GM12891 (cell line): ENCODE measurements at places on chromosomes 7 and 10.

DNA sequence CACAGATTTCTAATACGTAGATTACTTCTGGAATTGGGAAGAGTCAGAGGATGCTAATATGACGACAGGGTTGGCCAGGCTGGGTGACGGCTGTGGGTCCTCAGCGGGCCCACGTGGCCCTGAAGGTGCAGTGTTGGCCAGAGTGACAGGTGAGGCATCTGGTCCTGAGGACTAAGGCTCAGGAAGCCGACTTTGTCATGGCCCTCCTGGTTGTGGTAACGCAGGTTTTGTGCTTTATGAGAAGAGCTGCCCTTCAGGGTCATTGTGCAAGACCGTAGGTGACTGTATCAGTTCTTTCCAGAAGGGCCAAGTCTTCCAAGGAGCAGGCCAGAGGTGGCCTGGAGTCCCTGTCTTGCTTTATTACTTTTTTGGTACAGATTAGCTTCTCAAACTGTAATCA, 2.5 kb downstream of the EIF3B start:
- no peak for DNase-seq

- no peak for DNase-seq
Measured at GRCh38 chr10:50447691-50448090, 176.1 kb downstream of the SGMS1 start.

DNA sequence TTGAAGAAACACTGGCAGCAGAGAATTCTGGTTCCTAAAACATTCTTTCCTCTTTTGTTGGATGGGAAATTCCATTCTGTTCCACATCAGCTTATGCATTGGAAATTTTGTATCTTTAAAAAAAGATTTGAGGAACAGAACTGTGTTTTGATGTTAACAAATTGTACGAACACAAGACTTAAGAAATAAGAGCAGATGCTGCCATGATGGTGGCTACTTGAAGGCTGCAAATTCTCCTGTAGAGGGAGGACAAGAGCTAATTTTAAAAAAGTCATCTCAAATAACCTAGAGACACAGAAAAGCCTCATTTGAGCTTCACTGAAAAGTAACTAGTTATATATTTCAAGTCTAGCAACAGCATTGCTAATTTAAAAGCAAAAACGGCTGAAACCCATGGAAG, 29.8 kb downstream of the NDUFB2 start:
- no peak for DNase-seq

- DNase-seq, result no peak
Measured at GRCh38 chr7:12360948-12361347, 42.7 kb downstream of the VWDE start.

DNA sequence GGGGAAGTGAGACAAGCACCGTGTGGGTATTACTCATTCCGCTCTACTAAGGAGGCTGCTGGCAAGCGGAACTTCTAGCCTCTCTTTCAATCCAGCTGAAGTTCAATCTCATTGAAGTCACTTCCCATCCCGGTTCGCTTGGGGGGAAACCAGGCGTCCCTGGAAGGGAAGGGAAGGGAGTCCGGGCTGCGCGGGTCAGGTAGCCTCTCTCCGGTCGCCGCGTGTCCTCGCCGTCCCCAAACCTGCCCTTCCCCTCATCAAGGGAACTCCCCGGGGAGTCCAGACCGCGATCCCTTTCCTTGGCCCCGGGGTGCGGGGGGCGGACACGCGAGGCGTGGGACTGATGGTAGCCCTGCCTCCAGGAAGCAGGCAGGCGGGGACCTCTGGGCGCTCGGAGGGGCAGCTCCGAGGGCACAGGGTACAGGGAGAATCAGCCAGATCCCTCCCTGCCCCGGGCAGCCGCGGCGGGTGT, 598 bp upstream of the ZEB1 start:
- peak; percentile 59 for DNase-seq

DNA sequence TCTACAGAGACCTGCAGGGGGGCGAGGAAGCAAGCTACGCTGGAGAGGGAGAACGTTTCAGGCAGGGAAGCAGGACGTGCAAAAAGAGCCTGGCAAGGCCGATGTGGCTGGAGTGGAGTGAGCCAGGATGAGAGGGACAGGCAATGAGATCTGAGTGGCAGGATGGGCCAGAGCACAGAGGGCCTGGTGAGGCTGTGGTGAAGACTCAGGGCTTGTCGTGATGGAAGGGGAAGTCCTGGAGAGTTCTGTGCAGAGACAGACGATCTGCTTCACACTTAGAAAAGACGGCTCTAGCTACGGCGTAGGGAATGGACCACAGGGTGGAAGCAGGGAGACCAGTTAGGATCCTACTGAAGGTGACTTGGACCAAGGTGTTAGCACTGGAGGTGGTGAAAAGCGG, 87.0 kb downstream of the SH3PXD2A start:
- no peak for DNase-seq

- no peak for DNase-seq
Measured at GRCh38 chr10:100730725-100731406, 14.5 kb upstream of the PAX2 start.

- DNase-seq, result no peak
Measured at GRCh38 chr7:94173436-94173835, 169.3 kb upstream of the BET1 start.

DNA sequence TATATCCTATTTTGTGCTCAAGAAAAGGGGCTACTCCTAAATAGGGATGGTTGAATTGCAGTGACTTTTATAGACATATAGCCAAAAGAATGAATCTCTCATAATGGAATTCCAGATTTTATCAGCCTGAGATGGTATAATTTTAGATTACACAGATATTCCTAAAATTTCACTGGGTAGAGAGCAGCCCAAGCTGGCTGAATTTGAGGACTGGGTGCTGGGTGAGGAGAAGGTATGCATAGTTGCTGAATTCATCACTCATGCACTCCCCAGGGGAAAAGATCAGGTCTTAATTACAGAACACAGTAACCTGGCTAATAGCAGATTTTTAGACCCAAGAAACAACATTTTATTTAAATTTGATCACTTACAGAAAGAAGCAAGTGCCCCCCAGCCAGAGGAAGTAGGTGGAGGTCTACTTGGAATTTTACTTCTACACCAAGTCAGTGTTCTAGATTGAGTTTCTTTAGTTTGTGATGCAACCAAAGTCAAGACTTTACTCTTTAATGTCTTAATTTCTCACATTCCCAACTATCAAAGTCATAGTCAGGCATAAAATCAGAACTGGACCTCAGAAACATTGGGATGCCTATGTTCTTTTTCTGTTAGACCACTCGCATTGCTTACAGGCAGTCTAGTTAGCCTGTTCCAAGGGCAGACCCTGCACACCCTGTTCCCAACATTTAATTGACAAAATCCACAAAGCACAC, 337.4 kb upstream of the PODXL start:
- no peak for DNase-seq

DNA sequence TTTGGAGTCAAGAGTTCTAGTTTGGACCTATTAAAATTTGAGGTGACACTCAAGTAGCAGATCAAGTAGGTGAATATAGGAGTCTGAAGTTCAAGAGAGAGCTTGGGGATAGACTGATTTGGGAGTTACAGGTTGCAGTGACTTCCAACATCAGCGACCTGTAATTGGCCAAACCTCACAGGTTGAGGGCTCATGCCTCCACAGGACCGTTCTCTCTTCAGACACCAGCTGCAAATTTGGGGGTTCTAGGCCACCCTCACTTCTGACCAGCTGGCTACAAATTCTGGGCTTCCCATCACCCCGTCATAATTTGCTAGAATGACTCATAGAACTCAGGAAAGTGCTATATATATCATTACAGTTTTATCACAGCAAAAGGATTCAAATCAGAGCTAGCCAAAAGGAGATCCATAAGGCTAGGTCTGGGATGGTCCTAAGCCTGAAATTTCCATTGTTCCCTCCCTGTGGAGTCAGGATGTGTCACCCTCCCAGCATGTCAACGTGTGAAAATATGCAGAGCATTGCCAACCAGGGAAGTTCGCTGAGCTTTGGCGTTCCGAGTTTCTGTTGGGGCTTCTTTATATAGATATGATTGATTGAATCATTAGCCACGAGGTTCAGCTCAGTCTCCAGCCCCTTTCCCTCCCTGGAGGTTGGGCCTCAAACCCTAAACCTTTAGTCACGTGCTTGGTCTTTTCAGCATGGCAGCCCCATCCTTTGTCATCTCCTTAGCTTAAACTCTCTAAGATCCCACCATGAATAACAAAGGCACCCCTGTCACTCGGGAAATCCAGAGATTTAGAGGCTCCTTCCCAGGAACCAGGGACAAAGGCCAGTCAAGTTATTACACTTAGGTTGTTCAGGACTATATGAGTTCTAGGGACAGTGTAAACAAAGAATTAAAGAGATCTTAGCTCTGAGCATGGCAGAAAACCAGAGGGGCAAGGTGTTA, 20.7 kb upstream of the ZNF212 start:
- no peak for DNase-seq

DNA sequence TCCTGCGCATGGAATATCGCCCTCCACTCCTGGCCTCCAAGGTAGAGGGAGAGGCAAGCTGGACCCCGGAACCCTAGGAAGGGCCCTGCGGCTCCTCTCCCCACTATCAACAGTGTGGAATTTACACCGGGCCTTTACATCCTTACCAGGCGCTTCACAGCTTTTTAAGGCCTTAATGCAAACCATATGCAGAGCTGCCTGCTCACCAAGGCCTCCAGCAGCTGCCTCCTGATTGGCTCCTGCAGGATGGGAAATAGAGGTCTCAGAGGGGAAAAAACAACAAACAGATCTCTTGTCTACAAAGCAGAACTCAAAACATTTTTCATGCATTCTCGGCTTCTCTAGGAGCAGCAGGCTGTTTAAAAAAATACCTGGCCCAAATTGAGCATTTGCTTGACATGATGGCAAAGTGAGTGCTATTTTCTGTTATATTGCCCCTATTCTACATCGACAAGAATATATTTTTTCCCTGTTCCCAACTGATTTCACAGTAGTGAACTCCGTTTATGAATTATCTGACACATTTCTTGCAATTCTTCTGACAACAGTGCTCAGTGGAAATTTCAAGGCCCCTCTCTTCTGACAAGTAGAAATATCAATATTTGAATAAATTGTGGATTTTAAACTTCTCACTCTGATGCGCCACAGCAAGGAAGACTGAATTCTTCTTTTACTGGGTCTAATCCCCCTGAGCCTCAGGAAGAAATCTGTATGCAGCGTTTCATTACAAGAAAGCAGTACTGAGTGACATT, 51.7 kb downstream of the EBF3 start:
- DNase-seq, result no peak

DNA sequence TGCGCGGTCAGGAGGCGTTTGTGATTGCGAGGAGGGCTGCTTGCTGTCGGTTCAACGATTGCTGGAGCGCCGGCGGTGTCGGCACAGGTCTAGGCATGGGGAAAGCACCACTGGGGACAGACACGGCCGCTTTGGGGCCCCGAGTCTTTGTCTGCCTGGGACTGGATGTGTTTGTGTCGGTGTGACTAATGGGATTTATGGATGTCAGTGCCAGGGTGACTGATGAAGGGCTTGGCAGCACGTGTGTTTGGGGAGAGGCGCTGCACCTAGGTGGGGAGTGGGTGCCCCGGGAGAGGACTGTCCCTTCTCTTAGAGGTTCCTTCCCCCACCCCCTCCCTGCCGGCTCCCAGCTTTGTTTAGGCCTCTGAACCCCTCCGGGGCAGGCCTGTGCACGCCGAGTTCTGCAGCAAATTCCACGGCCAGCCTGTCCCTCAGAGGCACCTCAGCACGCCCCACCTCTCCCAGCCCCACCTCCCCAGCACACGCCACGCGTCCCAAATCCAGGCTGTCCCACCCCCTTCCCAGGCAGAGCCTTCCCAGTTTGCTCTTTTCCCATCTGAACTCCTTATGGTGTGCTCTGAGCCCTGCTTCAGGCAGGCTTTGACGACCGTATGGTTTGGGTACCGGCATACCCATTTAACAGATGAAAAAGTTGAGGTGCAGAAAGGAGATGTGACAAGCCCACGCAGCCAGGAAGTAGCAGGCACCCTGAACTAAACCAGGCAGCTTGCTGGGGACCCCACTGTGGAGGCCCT, 6.4 kb upstream of the TNRC18 start:
- DNase-seq, result no peak

DNA sequence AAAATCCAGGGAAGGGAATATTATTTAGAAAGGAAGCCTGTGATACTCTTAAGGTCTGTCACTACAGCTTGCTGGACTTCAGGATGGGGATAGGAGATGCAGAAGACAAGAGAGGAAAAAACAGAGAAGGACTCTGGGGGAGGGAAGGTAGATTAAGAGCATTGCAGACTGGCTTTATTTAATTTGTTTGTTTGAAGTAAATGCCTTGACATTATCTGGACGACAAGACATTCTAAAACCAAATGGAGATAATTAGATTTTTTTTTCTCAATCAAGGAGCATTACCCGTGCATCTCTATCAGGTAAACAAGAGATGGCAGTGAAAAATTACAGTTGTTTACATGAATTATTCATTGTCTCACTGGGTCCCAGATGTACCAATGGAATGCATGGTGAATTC, 24.3 kb downstream of the ACTA2 start:
- DNase-seq, result no peak

DNA sequence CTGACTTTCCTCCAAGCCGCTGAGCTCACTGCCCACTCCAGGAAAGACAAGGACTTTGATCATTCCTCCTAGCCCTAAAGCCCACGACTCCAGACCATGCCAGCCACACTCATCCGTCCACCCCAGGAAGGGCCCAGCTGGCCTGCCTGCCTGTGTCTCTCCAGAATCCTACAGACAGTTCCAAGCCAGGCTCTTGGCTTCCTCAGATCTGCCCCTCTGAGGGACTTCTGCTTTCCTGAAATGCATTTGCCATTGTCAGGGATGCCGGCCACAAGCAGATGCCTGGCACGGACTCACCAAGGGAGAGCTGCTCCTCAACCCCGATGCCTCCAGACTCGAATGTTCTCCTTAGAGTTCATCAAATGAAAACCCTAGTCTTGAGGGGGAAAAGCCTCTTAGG, 155.8 kb downstream of the OAT start:
- no peak for DNase-seq

GRCh38 chr10:90674928-90675327, 182.9 kb downstream of the HTR7 start:
- no peak for DNase-seq

DNA sequence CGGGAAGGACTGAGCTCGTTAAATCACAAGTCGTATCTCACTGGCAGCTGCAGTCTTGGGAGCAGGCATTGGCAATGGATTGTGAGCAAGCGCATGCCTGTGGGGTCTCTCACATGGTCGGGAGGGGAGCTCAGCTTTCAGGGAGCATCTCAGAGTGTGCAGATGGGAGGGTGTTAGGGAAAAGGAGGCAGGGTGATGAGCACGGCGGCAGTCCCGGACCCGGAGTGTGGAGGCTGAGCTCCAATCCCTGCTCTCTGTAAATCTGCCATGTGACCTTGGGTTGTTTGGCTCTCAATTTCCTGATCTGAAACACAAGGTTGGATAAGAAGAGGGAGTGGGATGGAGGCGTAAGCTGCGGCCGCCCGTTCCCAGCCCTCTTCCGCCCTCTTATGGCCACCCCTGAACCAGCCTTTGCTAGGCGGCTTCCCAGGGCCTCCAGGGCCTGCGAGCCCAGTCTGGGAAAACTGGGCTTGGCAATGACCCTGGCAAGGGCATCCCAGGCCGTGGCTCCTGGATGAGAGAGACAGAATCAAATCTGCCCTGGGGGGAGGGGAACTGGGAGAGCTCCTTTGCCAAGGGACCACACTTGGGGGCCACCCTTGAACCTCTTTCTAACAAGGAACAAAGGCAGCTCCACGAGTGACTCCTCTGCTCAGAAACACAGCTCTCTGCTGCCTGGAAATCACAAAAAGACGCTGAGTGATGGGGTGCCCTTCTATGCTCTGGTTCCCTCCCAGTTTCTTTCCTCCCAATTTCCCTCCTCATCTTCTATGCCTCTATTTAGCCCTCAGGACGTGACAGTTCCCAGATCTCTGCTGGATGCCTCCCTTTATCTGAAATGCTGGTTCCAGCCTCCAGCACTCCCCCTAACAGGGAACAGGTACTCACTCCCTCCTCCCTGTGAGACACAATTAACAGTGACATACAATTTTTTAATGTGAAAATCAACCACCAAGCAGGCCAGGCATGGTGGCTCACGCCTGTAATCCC, 41.7 kb upstream of the LOXL4 start:
- no peak for DNase-seq
